ENCODE measurements at places on chromosomes 5 and 9.

GRCh38 chr5:167853421-167853820 lies 438.0 kb upstream of the WWC1 start:
- DNase-seq: no peak

GRCh38 chr9:68454579-68455334 lies 85.9 kb downstream of the TMEM252 start:
- no peak for DNase-seq

DNA sequence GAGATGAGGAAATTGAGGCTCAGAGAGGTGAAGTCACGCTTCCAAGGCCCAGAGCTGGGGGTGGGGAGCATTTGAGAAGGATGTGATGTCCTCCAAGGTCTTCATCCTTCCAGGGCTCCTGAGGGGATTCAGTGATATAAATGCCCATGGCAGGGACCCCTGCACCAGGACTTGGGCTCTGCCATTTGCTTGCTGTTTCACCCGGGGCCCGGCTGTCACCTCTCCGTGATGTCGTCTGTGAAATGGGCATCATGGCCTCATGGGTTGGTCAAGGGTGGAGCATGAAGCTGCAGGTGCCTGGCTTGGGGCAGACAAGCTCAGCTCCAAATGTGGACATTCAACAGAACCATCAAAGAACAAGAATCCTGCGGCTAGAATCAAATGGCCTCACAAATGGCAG lies 253.1 kb downstream of the PBX3 start:
- no peak for DNase-seq

GRCh38 chr9:75447281-75447680 lies 359.0 kb downstream of the OSTF1 start:
- no peak for DNase-seq

DNA sequence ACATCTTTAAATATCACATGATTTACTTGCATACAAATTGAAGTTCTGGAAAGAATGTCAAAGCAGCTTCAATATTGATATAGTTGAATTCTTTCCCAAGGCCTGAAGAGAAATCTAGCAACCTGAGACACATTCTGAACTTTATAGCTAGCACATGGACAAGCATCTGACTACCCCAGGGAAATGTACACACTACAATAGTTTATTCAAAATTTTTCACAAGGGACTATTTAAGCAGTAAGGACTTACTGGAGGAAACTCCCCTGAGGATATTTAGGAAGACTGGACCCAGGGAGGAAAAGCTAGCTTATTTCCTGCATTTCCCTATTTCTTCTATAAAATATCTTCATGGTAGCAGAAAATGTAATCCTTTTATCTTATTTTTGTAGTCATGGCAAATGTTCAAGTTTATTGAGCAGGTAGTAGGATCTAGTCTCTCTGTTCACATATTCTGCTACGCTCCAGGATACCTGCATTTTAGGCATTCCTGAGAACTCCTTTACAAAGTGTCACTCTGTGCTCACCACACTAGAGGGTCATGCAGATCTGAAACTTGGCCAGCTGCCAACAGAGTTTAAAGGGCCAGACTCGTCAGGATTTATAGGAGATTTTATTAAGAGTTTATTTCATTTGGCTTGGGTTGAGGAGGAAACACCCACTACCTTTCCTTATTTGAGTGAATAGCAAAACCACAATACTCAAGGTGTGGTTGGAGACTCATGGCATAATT lies 348.4 kb upstream of the FTMT start:
- no peak for DNase-seq

DNA sequence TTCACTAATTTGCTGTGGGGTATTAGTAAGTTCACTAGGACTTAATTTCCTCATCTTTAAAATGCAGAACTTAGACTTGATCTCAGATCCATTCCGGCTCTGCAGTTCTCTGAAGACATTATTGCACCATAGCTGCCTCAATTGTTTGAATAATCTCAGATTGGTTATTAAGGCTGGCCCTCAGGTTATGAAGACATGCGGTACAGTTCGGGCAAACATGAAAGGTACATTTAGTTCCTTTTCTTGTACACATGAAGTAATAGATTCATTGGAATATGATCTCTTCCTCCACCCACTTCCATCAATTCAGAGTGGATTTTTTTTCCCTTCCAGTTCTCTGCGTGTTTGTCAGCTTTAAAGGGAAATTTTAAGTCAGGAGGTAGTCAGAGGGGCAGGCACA lies 28.0 kb downstream of the ATP6V0E1 start:
- DNase-seq: no peak

DNA sequence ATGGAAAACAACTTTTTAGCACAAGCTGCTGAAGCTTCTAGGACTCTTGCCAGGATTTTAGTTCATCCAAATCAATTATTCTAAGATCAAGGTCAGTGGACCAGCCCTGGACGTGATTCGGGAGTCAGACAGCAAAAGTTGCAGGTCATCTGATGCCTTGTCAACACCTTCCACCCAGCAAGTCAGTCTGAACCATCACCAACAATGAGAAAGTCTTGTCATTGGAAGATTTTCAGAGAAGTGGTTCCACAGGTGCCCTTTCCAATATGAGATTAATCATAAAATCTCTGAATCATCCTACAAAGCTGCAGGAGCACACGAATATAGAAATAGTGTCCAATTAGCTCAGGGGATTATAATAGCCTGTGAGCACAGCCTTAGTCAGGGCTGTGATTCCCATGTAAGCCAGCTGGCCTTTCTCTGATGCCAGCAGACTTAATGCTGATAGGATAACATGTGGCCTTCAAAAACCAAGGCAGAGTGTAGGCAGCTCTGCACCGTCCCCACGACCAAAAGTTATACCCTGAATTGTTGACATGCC lies 445.0 kb upstream of the TRPC7 start:
- DNase-seq: no peak

GRCh38 chr5:137372773-137373160 lies 126.4 kb downstream of the SPOCK1 start:
- no peak for DNase-seq

GRCh38 chr9:6330958-6331634 lies 2.9 kb downstream of the TPD52L3 start:
- DNase-seq: no peak

Measured in T-helper 2 cell treated with Interferon-gamma antibody and Interleukin-4, amounts not matched to agents 5 μg/mL and 100 μg/mL, for 36 hours (primary cell).